ENCODE measurements at places on chromosomes 1 and 21.

DNA sequence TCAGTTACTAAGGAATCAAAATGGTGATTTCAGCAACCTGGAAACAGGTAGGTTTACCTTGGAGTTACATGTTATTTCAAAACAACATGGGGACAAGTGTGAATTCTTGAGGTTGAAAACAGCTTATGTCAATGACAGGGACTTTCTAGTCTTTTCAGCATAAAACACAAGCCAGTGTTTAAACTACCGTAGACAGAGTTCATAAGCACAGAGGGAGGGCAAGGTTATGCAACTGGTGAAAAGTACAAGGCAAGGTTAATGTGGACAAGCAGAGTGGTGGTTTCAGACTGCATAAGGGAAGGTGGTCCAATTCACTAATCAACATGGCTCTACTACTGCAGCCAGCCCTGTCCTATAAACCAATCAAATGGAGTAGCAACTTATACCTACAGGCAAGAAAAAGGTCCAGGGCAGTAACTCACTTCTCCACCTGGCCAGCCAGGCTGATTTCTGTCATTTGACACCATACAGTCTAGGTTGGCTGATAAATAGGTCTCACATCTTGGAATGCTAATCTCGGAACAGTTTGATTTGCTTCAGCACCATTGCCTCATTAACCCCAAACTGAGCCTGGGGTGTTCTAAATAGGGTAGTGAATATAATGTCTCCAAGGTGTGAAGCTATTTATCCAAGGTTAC is 250.3 kb upstream of the PROX1 start:
- no peak for DNase-seq

DNA sequence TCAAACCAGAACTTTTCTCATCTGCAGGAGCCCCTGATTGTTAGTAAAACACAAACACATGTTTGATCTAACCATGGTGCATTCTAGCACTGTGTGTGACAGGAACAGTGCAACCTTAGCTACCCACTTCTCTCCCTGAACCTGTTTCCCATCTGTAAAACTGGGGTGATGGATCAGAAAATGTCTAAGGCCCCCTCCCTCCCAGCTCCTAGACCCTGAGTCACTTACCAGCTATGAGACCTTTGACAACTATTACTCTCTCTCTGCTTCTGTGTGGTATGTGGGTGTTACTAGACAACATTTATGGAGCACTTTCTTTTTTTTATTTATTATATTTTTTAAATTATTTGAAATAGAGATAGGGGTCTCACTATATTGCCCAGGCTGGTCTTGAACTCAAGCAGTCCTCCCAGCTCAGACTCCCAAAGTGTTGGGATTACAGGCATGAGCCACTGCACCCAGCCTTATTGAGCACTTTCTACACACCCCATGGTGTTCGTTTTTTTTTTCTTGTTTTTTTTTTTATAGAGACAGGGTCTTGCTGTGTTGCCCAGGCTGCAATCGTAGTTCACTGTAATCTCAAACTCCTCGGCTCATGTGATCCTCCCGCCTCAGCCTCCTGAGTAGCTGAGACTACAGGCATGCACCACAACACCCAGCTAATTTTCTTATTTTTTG is 2.6 kb downstream of the INPP5B start:
- peak; percentile 31 for DNase-seq

- DNase-seq: no peak
Measured at GRCh38 chr1:19197845-19198244, 12.2 kb downstream of the UBR4 start.

GRCh38 chr21:34191876-34192275 is 118.5 kb downstream of the MRPS6 start:
- DNase-seq: no peak

DNA sequence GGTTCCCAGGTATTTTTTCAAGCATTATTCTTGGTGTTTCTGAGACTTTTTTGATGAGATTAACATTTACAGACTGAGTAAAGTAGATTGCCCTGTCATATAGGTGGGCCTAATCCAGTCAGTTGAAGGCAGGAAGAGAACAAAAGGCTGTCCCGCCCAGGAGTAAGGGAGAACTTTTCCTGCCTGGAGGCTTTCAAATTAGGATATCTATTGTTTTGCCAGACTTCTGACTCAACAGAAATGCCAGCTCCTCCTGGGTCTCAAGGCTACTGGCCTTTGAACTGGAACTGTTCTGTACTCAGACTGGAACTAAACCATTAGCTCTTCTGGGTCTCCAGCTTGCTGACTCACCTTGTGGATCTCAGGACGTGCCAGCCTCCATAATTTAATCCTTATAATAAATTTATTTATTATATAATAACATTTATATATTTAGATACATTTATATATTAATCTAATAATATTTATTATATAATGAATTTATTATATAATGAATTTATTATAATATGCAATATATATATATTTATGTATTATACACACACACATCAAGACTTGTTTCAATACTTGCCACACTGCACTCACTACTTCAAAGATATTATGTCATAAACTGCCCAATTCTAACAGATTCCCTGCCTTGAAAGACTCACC is 510.8 kb upstream of the B3GALT2 start:
- no peak for DNase-seq

DNA sequence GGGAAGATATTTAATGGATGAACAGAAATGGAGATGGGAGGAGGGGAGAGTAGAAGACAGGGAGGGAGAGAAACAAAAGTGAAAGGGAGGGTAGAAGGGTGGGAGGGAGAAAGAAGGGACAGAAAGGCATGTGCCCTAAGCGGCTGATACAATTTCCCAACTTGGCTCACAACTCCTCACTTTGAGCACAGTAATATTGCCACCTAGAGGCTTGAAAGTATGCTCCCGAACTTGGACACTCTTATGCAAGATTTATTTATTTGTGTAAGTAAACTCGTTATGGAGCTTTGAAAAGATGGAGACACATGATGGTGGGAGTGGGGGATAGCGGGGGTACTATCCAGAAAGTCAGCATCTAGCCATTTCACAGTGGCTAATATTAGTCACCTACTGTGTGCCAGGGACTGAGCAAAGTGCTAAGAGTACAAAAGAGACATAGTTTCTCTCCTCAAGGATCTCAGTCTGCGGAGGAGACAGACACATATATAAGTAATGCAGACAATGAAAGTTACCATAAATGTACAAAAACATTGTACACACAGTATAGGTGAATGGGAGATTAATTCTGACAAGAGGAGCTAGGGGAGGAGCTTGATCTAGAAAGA is 189.7 kb downstream of the SEC16B start:
- DNase-seq: peak; percentile 66

DNA sequence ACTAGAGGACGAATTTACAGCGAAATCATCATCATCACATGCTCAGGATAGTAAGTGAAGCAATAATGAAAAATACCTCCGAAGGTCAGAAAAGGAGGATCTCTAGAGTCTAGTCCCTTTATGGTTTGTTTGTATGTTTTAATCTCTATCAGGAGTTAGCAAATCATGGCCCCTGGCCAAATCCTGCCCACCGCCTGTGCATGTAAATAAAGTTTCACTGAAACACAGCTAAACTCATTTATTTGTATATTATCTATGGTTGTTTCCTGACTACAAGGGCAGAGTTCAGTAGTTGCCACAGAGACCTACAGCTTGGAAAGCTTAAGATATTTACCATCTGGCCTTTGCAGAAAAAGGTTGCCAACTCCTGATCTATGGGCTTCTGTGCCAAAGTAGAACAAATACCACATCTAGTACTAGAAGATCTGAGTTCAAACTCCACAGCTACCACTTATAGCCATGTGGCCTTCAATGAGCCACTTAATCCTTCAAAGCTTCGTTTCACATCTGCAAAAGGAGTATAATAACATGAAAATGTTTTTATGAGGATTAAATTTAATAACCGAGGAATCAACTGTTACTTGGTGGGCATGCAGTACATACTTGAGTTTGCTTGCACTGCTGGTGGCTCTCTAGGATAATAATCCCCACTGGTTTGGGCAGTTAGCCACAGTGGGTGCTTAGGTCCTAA is 94.0 kb upstream of the KIF26B start:
- peak; percentile 4 for DNase-seq

DNA sequence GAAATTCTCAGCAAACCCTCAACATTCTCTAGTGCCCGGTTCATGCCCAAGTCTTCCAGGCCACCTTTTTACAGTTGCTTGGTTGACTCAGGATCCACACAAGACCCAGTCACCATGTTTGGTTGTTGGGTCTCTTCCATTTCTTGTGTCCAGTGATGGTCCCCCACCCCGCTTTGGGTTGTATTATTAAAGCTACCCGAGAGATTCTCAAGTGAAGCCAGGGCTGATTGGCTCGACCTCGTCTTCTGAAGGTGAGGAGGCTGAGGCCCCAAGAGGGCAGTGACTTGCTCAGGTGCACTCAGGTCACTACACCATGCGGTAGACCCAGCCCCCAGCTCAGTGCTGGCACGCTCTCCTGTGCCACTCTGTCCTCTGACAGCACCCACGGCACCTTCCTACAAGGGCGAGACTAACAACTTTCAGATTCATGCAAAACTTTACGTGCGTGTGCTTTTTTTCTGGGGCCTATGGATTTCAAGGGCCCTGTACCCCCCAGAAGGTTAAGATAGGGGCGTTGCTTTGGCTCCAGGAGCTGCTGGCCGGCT is 50.3 kb downstream of the CAPN9 start:
- no peak for DNase-seq

DNA sequence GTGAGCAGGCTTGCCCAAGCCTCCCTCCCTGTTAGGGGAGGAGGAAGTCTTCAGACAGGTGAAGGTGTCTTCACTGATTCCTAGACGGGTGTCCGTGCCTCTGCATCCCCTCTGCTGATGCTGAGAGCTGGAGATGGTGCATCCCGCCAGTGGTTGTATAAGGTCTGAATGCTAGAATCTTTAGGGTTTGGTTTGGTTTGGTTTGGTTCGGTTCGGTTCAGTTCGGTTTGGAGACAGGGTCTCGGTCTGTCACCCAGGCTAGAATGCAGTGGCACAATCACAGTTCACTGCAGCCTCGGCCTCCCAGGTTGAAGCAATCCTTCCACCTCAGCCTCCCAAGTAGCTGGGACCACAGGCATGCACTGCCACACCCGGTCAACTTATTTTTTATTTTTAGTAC is 153.6 kb downstream of the PGBD5 start:
- no peak for DNase-seq

DNA sequence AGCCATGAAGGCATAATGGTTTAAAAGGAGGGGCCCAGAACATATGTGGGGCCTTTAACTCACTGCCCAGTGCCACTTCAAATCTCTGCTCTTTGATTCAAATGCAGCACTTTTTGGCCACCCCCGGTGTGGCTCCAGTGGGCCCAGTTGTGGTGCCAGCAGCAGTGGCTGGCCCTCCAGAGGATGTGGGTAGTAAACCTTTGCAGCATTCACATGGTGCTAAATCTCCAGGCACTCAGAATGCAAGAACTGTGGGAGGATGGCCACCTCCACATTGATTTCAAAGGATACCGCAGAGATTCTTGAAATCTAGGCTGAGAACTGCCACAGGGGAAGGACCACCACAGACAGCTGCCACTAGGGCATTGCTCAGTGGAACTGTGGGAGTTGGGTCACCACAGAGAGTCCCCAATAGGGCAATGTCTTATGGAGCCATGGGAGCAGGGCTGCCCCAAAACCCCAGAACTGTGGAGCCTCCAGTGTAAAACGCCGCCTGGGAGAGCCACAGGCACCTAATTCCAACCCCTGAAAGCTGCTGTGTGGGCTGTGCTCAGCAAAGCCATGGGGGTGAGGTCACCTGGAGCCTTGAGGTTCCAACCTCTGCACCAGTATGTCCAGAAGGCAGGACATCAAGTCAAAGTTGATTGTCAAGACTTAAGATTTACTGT is 6.6 kb upstream of the ADAM30 start:
- DNase-seq: no peak

- DNase-seq: no peak
Measured at GRCh38 chr1:22775478-22775877, 64.8 kb downstream of the EPHB2 start.

GRCh38 chr1:90074566-90074965 is 79.7 kb downstream of the ZNF326 start:
- no peak for DNase-seq

- no peak for DNase-seq
Measured at GRCh38 chr21:32457360-32457840, 44.9 kb downstream of the EVA1C start.

DNA sequence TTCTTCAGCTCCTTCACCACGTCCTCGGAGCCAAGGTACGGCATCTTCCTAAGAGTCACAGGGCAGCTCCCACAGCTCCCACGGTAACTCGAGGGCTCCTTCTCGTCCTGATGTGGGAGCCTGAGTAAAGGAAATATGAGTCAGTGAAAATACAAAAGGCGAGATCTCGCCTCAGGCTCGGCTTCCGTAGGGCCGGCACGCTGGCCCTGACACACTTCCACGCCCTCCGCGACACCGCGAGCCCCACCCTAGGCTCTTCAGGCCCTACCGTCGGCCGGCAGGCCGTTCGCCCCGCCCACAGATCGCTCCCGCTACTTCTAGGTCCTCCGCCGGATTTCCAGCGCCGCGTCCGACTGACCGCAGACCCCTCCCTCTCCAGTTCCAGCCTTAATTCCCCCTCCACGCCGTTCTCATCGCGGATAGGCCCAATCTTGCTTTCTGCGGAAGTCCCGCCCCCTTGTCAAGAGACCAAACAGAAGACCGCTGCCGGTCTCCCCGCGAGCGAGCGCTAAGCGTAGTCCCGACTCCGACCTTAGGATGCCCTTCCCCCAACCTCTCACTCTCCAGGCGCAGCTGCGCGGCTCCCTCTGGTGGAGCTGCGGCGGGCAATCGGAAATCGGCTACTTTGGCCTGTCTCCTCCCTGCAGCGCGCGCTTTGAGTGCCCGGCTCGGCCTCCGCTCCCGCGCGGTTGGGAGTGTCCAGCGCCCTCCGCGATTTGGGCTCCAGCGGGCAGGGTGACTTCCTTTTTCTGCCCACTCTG is at the start of the genes AP4B1 and DCLRE1B:
AP4B1 (minus strand) TSS at position 126 of the 761 bp plus-strand sequence; CDS start at position 44, 82 bp downstream.
DCLRE1B (plus strand) TSS at position 653 of the 761 bp plus-strand sequence. CDS start 261 bp downstream, outside the sequence.
- peak; percentile 100 for DNase-seq

Data from astrocyte of the spinal cord (primary cell).